ENCODE measurements at places on chromosomes 6 and 20.
A peak's percentile ranks its signal among the peaks of the same experiment; 100 is the strongest.

- DNase-seq: no peak
Observed at GRCh38 chr6:36718560-36718959, 20.9 kb downstream of the RAB44 start.

DNA sequence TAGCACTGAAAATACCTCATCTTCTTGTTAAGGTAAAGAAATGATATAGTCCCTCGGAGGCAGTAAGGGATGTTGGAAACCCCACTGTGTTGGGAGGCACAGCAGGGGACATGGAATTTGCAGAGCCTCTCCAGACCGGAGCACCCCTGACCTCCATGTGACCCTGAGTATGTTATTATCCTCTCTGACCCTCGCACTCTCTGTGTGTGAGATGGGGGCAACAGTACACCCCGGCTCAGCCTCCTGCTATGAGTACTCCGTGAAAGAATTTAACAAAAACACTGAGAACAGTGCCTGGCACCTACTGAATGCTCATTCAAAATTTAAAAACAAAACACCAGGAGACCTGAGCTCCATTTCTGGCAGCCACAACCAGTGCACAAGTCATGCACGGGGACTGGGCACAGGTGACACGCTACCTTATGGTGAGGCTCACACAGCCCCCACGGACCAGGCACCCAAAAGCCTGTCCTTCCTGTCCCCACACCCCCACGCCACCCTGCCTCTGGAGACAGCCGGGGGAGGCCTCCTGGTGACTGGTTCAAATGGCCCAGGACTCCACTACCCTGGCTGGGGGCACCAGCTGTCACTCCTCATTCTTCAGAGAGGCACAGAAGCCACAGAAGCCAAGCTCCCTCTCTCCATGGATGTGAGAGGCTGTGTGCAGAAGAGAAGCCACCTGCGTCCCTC lies 6.1 kb downstream of the NINL start:
- DNase-seq: no peak

DNA sequence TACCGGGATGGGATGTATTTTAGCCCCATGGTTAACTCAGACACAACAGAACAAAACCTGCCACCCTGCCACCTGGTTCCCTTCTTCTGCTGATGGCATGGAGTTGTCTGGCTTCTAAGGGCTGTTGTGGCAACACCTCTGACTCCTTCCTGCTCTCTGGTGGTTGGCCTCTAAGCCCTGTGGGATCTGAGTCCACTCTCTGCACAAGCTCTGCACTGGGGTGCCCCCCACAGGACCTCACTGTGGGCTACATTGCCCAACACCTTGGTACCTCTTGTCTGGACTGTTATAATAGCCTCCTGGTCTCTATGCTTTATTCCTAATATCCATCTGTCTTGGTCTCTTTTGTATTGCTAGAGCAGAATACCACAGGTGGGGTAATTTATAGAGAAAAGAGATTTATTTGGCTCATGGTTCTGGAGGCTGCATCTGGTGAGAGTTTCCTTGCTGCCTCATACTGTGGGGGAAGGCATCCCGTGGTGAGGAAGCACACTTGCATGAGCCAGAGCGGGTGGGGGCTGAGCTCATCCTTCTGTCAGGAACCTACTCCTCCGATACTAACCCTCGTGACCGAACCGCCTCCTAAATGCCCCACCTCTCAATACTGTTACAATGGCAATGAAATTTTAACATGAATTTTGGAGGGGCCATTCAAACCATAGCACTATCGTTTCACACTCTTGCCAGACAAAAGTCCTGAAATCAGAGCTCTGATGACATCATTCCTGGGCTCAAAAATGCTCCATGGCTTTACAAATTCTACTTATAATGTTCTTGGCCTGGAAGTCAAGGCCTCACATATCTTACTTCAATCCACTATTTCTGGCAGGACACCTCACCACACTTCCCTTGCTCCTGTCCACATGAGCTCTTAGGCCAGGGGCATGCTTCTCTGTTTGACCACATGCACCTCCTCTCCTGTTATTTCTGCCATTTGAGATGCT lies 127.2 kb downstream of the PAX1 start:
- DNase-seq: no peak

GRCh38 chr6:33589731-33590530 lies 9.9 kb upstream of the BAK1 start:
- peak; percentile 93 for DNase-seq

DNA sequence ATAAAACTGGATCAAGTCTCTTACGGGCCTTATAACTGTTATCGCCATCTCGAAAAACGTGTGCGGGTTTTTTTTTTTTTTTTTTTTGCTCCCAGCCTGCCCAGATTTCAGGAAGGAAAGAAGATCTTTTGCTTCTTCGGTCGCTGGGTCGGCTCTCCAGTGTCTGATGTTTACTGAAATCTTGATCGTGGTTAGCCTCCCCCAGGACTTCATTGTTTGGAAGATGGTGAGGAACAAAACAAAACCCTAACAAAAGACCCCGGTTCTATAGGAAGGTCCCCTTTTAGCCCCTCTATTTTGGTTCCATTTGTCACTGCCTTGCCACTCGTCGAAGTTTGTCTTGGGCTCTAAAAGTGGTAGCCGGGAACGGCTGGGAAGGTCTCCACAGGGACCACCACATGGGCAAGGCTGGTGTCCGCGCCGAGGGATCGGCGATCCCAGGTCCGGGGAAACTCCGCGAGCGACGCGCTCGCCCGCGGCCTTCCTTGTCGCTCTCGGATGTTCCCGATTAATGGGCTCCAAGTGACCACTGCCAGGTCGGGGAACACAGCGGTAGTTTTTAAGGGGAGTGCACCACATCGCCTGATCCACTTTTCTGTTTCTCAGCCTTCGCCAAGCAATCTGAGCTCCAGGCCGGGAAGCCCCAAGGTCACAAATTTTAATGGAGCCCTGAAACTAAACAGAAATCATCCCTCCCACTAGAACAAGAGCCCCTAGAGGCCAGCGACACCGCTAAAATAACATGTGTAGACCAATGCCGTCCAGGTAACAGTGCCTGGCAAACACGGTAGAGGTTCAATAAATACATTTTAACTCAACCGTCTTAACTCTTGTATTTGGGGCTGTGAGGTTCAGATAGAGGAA lies 27.0 kb downstream of the TRIM27 start:
- peak; percentile 76 for DNase-seq

DNA sequence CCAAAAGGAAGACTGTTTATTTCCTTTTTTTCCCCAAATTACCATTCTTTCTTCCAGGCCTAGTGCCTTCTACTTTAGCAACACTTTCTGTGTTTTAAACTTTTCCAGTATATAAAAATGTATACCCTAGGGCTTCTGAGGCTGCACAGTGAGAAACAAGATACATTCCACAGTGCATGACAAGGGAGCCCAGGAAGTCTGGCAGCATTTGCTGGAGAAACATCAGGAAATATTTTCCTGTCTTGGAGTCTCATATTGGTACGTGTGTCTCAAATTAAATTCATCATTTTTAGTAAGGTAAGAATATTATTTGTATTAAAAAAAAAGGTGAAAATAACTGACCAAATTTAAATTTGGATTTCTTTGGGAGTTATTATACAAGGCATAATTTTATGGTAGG lies 662.6 kb downstream of the RFPL4B start:
- DNase-seq: no peak

DNA sequence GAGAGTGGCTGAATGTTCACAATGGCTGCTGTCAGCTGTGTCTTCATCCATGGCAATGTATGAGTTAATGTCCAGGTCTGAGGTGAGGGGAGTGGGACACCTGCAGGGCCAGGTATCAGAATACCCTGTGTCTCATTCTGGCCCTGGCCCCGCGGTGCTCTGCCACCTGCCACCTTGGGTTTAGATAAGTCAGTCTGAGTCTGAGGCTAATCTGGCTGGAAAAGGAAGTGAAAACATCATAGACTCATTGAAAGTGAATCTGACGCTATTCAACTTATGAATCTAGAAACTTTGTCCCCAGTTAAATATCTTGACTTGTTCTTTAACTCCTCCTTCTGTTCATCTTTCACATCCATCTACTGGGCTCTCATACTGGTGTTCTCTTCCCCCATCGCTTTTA lies 267.1 kb upstream of the JAG1 start:
- DNase-seq: no peak

DNA sequence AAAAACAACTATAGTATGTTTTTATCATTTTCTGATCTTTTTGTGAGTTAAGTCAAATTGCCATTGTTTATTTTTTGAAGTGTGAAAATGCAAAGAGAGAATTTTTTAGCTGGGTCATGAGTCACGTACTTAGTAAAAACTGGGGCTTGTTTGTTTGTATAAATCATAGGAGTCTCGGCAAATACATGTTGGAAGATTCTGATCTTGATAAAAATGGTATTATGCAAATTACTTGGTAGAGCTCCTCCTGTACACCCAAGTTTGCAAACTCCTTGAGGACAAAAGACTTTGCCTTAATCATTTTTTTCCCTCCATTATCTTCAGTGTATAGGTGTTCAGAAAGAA lies 25.8 kb downstream of the TBPL1 start:
- DNase-seq: no peak

DNA sequence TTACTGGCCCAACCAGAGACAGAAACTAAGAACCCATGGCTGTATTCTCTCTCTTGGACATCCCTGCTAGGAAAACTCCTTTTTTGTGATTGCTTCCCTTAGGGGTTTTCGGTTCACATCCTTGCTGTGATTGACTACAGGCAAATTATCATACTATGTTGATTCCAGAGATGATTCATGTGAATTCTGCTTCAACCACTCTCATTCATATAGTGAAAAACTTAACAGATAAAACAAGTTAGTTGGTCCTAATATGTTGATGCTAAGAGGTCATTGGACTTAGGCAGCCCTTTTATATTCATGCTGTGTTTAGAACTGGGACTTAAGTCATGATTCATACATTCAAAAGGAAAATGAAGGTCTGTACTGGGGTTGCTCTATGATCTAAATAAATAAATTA lies 76.9 kb upstream of the CCN2 start:
- DNase-seq: no peak

DNA sequence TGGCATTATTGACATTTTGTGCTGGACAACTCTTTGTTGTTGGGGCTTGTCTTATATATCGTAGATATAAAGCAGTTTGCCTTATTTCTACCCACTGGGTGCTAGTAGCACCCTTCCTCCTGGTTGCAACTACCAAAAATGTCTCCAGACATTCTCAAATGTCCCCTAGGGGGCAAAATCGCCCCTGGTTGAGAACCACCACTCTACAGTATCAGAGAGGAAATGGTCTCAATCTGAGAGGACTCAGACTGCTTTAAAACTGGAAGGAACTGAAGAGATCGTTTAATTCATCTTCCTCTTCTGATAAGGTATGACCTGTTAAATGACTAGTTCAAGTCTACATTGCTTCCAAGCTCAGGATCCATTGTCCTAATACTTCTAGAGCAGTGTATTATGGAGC lies 14.9 kb downstream of the SH3BGRL2 start:
- DNase-seq: no peak

- no peak for DNase-seq
Observed at GRCh38 chr20:4813863-4814695, 92.4 kb downstream of the PRND start.

GRCh38 chr6:150410906-150411305 lies 42.1 kb downstream of the IYD start:
- DNase-seq: no peak

Measured in adrenal gland (tissue), 19 donors.